ENCODE measurements at places on chromosomes 16 and 17.

DNA sequence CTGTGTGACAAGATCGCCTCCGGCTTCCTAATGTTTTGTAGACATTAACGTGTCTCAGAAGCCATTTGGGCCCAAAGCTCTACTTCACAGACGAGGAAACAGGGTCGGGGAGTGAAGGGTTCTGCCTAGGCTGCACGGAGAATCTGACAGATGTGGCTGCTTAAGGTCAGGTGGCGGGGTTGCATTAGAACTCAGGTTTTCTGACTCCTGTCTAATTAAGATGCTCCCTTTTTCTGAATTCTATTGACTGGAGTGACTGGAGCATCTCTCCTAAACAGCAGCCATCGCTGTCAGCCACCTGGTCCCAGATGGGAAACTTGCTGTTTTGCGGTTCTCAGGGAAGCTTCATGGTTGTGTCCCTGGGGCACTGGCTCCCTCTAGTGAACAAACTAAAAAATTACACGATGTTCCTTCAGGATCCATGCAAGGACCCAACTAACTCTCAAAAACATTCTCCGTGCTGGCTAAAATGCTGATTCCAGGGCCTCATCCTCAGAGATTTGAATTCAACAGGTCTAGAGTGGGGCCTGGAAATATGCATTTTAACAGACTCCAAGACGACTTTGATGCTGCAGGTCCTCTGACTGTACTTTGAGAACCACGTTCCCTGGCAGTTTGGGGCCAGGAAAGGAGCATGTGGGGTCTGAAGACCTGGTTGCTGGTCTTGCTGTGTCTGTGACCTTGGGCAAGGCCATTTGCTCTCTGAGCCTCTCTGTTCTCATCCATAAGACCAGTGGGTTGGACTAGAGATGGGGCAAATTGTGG is 117.4 kb downstream of the IRF8 start:
- no peak for DNase-seq

DNA sequence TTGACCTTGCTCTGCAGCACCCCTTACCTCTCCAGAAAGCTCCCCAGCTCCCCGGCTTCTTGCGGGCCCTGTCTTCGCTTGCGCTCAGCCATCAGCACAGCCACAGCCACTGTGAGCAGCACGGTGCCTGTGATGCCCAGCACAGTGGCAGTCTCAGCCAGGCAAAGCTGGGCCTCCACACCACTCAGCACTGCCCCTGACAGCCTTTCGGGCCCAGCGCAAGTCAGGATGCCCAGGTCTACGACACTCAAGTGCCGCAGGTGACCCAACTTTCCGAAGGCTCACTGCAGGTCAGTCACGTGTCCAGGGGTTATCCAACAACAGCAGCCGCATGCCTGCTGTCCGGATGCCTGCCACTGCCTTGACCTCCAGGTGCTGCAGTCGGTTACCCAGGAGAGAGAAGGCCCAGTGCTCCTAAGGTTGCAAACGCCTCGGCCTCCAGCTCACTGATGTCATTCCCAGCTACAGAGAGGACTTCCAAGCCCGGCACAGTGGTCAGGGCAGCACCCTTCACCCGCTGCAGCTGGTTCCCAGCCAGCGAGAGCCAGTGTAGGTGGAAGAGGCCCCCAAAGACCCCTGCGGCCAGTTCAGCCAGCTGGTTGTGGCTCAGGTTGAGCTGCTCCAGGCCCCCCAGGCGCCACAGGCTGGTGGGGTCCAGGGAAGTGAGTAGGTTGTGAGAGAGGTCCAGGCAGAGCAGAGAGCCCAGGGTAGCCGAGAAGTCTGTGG is 8.9 kb upstream of the TMEM101 start:
- DNase-seq: no peak

GRCh38 chr17:2878751-2879254 is 82.6 kb downstream of the RAP1GAP2 start:
- DNase-seq: no peak

- DNase-seq: no peak
These were observed 14.5 kb downstream of the CBFB start for GRCh38 chr16:67043420-67043819.

DNA sequence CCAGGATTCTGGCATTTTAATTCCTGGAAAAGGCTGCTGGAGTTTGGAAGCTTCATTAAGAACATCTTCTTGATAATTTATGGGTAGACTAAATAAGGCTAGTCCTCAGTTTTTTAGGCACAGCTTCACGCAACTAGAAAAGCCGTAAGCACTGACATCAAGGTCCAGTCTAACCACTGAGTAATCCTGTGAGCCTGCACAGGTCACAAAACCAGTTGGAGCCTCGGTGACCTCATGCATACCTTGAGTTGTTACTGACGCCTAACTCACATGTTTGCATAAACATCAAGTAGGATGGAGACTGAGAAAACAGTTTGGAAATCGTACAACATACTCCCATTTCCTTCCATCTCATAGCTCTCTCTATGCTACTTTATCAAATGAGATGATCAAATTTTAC is 63.8 kb upstream of the RCVRN start:
- no peak for DNase-seq

DNA sequence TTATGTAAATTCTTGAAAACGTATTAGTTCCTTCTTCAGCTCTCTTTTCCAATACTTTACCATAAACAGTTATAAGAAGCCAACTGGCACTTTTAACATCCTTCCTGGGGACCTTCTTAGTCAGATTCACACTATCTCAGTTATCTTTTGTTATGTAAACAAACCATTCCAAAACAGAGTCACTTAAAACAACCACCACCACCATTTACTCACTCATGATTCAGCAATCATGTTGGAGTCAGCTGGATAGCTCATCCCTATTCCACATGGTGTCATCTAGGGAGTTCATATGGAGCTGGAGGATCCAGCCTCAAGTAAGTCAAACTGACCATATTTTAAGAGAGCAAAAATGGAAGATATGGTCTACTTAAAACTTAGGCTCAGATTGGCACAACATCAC is 240.3 kb upstream of the IRX3 start:
- no peak for DNase-seq

DNA sequence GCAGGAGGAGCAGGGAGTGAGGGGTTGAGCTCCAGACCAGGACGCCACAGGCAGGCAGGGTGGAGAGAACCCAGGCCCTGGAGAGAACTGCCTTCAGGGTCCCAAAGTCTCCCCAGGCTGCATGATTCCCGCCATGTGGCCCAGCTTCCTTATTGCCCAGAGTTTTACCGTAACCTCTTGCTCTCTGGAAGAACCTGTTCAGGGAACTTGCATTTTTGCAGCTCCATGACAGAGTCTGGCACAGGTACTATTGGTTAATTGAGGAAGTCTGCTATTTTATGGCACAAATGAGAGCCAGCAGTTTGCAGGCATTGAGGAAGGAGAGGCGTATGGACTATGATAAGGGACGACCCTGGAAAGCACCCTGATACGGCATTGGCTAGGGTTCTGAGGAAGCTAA is 11.6 kb upstream of the NOS2 start:
- no peak for DNase-seq
